ENCODE measurements at places on chromosomes 3 and 15. TPM values are rescaled to one million over a fixed set of nuclear protein-coding genes. Genes with fewer than 3 reads are reported as not detected.

DNA sequence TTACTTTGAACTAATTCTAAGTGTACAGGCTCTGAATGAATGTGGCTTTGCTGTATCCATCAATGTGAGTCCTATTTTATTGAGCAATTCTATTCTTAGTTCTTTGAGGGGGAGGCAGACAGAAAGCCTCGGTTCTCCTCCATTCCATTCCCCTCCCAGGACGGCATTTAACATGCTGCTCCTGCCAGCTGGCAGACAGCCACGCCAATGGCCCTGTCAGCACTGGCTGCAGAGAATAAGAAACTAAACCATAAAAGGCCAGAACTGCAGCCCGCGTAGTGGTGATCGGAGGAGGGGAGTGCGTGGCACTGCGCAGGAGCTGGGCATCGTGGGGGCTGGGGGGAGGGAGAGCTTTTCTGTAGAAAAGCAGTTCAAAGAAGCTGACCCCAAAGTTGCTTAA lies 76.0 kb upstream of the HACD2 start:
- DNase-seq = peak; percentile 84

DNA sequence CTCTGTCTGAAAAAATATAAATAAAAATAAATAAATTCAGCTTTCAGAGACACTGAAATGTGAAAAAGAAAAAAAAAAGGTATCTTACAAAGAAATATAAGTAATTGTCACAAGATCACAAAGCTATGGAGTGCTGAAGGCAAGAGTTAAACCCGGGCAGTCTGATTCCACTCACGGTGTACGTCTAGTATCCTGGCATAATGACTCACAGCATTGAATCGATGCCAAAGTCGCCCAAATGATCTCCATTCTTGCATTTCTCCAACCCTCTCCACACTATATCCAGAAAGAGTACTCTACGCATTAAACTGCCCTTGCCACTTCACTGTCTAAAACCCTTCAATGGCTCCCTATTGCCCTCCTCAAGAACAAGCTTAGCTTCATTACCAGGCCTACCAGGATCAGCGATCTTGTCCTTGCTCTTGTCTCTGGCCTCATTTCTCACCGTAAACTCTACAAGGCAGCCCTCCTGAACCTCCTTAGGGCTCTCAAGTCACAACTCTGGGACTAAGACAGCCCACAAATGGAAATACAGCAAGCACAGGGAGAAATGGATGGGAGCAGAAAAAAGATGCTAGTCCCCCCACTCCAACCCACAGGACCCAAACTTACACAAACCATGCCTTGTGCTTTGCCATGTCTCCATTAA lies 7.7 kb downstream of the SUCLG2 start:
- DNase-seq = no peak

DNA sequence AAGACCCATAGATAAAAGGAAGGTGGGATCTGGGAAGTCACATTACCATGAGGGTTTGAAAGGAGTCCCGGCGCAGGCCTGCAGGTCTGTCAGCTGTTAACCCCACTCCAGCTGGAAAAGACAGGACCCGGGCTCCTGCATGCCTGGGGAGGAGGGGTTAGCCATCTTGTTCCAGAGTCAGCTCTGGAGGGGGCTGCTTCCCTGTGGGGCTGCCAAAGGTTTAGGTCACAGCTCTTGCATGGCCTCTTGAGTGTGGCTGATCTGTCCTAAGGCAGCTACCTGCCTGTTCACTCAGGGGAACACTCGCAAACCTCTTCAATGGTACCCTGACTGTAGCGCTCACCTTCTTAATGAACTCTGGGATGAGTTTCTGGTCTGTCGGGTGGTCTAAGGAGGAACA lies 104.5 kb downstream of the RFTN1 start:
- DNase-seq = no peak

GRCh38 chr3:128709038-128709437 lies 16.9 kb upstream of the RAB7A start:
- no peak for DNase-seq

DNA sequence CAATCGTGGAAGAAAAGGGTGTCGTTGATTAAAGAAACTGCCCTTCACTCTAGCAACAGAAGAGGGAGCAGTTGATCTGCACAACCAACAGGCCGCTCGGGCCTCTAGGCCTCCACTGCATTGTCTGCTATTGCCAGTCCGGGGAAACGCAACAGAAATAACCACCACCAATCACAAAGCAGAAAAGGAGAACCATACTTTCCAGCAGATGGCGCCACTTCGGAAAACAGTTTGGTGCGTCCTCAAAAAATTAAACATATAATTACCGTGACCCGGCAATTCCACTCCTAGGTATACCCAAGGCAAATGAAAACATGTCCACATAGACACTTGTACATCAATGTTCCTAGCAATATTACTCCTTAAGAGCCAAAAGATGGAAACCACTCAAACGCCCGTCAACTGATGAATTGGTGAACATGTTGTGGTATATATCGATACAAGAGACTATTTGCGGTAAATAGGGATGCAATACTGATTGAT lies 154.1 kb downstream of the TJP1 start:
- peak; percentile 56 for DNase-seq

- DNase-seq = no peak
Observed at GRCh38 chr3:122217901-122218300, 34.4 kb downstream of the CASR start.

GRCh38 chr15:88657326-88658069 lies 18.7 kb downstream of the ISG20 start:
- peak; percentile 42 for DNase-seq

- DNase-seq = no peak
Observed at GRCh38 chr3:196218155-196218712, 1.9 kb downstream of the SLC51A start.

GRCh38 chr3:168066882-168067281 lies 28.8 kb downstream of the GOLIM4 start:
- no peak for DNase-seq

DNA sequence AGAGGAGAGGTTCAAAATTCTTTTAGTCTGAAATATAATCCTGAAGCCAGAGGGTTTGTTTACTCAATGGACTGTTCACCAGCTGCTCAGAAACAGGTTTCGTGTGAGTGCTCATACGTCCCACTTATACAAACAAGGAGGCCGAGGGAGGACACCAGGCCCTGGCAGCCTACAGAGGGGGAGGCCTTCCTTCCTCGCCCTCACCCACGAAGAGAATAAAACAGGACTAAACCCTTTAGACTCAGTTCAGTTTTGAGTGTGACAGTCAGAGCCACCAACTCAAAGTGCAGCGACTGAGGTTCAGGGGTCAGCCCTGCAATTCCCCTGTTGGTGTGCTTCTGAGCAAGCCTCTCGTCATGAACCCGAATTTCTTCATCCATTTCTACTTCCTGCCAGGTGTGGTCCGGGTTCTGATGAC lies 17.3 kb downstream of the FAM174B start:
- DNase-seq = no peak

DNA sequence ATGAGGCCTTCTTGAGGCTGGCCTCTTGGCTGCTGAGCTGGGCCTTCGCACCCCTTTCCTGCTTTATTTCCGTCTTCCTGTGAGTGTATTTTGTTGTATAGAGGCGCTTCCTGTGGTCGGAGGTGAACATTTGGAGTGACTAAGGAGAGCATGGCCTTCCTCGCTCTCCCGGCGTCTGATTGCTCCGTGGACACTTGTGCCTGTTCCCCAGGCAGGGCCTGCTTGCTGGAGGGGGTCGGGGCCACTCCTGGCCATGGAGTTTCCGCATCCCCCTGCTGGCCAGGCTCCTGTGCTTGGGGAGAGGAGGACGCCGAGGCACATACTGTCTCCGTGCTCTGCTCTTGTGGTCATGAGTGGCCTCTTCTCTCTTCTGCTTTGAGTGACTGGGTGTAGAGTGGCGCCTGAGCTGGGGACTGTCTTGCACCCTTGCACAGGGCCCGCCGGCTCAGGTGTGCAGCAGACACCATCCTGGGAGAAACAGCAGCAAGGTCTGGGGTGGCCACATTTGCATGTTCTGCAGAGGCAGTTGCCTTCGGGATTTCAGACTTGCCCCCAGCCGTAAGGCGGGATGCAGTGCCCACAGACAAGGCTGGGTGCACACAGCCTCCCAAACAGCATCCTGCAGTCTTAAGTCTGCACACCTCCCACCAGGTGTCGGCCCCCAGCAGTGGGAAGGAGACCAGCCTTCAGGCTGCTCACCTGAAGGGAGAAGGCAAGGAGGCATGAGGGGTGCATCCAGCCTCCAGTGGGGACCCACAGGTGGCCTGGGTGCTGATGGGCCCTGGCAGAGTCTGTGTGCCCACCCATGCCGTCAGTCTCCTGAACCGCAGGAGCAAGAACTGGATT lies 16.4 kb downstream of the KLF13 start:
- DNase-seq = no peak

DNA sequence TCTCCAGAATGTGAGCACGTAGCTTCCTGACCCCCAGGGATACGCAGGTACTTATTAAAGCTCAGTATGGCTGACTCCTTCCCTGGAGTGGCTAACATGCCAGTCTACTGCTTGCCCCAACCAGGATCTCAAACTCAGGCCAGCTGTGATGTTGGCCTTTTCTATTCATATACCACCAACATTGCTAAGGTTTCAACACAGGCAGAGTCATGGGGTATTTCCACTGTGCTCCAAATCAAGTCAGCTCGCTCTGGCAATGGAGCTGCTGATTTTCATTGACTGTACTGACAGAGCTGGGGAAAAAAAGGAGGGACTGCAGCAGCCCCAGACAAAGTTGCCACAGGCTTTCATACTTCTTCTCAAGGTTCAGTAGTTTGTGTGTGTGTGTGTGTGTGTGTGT lies 87.0 kb downstream of the CFAP20DC start:
- DNase-seq = no peak

DNA sequence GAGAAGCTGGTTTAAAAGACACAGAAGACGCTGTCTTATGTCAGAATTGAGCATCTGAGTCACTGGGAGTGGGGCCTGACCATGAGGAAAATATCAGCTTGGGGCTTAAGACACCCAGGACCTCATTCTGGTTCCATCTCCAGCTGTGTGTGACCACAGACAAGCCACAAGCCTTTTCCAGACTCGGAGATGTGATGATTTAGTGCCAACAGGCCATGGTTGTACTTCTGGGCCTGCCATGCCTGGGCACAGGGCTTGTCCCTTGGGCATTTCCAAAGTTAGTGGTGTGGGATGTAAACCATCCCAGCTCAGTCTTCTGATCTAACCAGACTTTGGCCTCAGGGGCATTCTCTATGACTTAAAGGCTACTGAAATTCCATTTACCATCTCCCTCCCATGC lies 269.8 kb downstream of the RYR3 start:
- no peak for DNase-seq

GRCh38 chr3:185741586-185741985 lies 83.3 kb downstream of the IGF2BP2 start:
- no peak for DNase-seq

DNA sequence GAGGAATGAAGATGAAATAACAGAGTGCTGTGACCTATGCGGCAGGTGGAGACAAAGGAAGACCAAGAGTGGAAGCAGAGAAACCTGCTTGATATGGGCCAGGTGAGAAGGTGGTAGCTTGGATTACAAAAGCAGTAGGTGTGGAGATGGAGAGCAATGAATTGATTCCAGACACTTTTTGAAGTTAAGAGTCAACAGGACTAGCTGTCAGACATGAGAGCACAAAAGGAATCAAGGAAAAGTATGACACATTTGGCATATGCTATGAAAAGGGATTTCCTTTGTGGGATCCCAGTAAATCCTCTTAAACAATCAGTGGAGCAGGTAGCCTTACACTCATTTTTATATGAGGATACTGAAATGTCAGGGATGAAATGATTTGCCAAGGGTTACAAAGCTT lies 160.5 kb downstream of the GREM1 start:
- DNase-seq = no peak

- DNase-seq = no peak
Observed at GRCh38 chr3:24769918-24770317, 275.3 kb upstream of the THRB start.

DNA sequence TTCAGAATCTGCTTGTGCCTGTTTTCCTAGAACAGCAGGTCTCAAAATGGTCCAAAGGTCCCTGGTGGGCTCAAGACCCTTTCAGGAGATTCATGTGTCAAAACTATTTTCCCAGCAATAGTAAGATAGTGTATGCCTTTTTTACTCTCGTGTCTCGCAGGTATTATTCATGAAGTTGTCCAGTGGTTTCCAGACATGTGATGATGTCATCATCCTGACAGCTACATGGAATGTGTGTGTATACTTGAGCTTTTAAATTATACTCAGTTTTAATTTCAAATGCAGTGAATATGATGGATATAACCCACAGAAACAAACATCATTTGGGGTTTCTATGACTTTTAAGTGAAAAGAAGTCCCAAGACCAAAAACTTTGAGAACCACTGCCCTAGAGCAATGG lies 288.6 kb downstream of the NTRK3 start:
- DNase-seq = no peak

DNA sequence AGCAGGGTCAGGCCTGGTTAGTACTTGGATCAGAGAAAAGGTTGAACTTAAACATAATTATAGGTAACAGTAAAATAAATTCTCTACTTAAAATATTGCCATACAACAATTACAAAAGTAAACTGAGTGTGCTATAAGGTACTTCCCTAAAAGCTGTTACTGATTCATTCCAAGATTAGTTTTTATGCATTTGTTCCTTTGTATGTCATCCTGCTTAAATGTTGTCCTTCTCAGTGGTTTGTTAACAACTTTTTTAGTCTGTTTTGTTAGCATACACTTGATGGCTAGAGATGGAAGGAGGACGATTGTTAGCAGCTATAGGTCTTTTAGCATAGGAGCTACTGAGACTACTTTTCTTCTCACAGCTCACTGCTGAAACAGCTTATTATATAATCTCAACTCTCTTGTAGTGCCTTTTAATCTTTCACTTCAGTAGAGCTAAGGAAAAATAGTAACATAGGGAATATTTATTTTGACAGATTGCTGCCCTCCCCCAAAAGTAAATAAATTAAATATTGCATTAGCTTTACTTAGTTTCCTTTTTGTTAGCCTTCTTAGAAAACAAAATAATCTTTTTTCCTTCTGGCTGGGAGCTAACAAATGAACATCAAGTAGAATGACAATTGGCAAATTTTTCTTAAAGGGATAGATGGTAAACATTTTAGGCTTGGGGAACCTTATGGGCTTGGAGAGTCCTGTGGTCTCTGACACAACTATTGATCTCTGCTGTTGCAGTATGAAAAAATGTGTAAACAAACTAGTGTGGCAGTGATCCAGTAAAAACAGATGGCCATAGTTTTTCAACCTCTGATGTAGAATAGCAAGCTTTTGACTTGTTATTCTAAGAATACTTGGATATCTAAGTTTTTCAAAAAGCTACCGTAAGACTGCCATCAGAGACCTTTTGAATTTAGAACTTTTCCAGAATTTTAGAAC lies 39.5 kb downstream of the USP8 start:
- no peak for DNase-seq

GRCh38 chr3:169082076-169082475 lies 581.4 kb downstream of the MECOM start:
- no peak for DNase-seq

GOLGA8G gene
- not detected for total RNA-seq

DAZL gene
- not detected for total RNA-seq

NCEH1 gene
- total RNA-seq = 1.6 TPM

SLC15A2 gene
- 5.4 TPM for total RNA-seq

TP63 gene
- 28.6 TPM for total RNA-seq

C3orf22 gene
- total RNA-seq = not detected

PSTPIP1 gene
- not detected for total RNA-seq

GOLGA6D gene
- 0.18 TPM for total RNA-seq

TMOD2 gene
- total RNA-seq = 9.0 TPM

Data from mesothelial cell of epicardium (in vitro differentiated cells).